ENCODE measurements at places on chromosomes 6 and 20.
A peak's percentile ranks its signal among the peaks of the same experiment; 100 is the strongest.

DNA sequence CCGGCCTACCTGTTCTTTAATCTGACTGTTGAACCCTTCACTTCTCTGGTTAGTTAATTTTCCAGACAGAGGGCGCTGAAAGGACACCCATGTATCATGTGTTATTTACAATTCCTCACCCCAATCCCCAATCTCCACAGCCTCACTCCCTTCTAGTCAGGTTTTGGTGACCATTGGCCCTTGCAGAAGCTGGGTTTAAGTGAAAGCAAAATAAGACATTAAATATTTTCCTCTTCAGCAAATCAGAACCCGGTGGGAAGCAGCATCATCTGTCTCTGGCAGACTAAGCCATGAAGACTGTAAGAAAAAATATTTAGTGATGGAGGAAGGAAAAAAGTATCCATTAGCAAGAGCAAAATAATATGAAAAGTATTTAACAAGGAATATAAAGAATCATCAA lies 9.4 kb upstream of the HLA-DQA1 start:
- DNase-seq = peak; percentile 55

- no peak for DNase-seq
These were observed 122.6 kb upstream of the MLN start for GRCh38 chr6:33926451-33926850.

GRCh38 chr6:4870821-4871494 lies 94.8 kb downstream of the CDYL start:
- DNase-seq = no peak

- no peak for DNase-seq
These were observed 43.8 kb upstream of the RPS6KA2 start for GRCh38 chr6:166670894-166671293.

- DNase-seq = no peak
These were observed 62.3 kb downstream of the TRAM2 start for GRCh38 chr6:52514514-52514913.
